ENCODE measurements at places on chromosomes 1 and 21. TPM values are rescaled to one million over a fixed set of nuclear protein-coding genes. Genes with fewer than 3 reads are reported as not detected.

Gene RHD
- not detected for total RNA-seq

Gene GABRD
- total RNA-seq: 0.49 TPM

DNA sequence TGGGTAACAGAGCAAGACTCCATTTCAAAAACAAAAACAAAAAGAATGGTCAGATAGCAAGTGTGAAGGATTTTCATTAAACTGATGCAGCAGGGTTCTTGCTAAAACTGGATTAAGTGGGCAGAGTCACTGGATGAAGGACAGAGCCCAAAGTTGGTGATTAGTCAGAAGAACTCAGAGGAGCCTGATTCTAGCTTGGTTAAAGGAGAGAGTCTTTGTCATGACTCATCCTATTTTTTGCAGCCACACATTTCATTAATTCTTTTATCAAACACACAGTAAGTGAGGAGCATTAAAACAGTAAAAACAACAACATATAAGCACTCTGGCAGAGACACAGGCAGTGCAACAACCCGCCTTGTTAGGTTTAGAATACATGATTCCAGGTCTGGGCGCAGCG is 56.0 kb upstream of the EDARADD start:
- H3K4me1 ChIP-seq: no peaks in the 10 kb centered on the region
- H3K36me3 ChIP-seq: no peaks in the 10 kb centered on the region
- DNase-seq: no peak

DNA sequence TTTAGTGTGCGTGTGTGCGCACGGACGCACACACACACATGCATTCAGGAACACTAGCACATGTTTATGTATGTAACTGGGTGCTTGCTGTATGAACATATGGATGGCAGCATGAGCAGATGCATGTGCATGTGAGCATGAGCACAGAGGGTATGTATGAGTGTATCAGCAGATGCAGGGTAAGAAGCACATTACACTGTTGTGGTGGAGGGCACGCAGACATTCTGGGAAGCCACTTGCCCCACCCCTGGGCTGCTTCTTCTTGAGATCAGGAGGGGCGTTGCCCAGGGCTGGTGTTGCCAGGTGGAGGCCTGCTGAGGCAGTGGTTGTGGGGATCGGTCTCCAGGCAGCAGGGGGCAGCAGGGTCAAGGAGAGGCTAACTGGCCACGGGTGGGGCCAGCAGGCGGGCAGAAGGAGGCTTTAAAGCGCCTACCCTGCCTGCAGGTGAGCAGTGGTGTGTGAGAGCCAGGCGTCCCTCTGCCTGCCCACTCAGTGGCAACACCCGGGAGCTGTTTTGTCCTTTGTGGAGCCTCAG is 3.9 kb upstream of the P3R3URF start:
- DNase-seq: peak; percentile 75
- H3K27ac ChIP-seq: no peak overlapping the region
- H3K27me3 ChIP-seq: no peaks in the 10 kb centered on the region
- H3K36me3 ChIP-seq: no peaks in the 10 kb centered on the region

DNA sequence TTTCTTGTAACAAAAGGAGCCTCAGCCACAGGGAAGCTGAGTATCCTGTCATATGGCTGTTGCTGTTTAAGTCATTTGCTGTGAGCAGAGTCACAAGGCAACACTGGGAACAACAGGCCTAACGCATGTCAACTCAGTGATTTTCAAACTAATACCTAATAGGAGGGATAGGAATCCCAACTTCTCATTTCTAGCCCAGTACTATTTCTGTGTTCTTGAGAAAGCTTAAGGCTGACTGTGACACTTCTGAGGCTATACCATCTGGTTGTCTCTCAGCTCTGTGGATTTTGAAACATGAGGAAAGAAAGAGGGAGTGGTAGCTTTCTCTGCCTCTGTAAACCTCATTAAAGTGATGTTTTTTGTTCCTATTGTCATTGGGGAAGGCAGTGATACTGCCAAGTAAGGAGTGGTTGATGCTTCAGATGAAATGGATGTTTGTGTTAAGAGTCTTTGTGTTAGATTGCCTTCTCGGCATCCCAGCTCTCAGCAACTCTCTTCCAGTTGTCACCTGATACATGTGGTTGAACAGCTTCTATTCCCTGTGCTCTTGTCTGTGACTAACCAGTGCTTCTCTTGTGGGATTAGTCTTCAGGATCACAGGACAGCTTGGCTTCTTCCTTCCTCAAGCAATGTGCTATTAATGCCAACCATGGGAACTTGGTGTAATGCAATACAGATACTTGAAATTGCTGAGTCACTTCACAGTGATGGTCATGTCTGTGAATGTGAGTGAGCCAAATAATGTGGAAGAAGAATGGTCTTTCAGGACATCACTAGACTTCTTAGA is 166.8 kb upstream of the IVNS1ABP start:
- no peak overlapping the region for H3K4me3 ChIP-seq
- no peak overlapping the region for H3K27ac ChIP-seq
- H3K27me3 ChIP-seq: no peaks in the 10 kb centered on the region
- H3K36me3 ChIP-seq: no peaks in the 10 kb centered on the region
- no peak for DNase-seq

DNA sequence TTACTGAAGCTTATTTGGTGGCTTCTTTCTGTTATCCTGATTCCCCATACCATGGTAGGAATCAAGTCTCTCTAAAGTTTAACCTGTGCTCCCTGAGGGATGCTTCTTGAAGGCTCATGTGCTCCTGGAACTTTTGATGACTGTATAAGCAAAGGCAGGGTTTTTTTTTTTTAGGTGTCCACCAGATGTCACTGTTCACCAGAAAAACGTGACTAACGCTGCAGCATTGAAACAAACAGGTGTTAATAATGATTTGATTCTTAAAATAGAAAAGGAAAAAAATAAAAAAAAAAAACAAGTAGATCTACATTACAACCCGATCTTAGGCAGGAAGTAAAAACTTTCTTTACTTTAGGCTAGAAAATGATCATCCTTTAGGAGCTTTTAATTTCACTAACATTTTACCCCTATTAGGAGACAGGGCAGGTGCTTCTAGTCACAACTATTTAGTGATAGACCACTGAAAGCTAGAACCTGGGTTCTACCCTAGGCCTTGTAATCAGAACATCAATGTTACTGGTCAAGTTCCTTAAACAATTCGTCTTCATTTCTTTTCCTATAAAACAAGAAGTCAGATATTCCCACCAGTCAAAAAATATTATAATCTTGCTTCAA is 223.0 kb downstream of the PLA2G4A start:
- no peaks in the 10 kb centered on the region for H3K4me1 ChIP-seq
- H3K27ac ChIP-seq: no peak overlapping the region
- no peaks in the 10 kb centered on the region for H3K27me3 ChIP-seq
- no peak overlapping the region for H3K4me3 ChIP-seq
- no peak for DNase-seq

- H3K4me3 ChIP-seq: no peak overlapping the region
- H3K27me3 ChIP-seq: no peaks in the 10 kb centered on the region
- H3K36me3 ChIP-seq: no peaks in the 10 kb centered on the region
- no peak overlapping the region for H3K27ac ChIP-seq
- H3K4me1 ChIP-seq: no peaks in the 10 kb centered on the region
Observed at GRCh38 chr1:157978586-157979403, 14.7 kb upstream of the KIRREL1 start.

DNA sequence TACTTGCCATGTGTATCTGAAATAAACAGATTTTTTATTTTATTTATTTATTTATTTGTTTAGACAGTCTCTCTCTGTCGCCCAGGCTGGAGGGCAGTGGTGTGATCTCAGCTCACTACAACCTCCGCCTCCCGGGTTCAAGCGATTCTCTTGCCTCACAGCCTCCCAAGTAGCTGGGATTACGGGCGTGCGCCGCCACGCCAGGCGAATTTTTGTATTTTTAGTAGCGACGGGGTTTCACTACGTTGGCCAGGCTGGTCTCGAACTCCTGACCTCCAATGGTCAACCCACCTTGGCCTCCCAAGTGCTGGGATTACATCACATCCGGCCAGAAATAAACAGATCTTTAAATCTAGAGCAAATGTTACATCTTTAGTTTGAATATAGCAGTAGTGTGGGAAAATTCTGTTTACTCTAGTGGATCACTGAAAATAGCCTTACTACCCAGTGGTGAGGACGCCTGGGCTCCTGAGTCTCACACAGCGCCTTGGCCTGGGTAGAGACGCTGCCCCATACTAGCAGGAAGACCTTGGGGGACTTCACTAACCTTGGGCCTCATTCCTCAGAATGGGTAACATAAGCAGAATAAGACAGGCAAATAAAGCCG is 709 bp downstream of the GART start:
- no peaks in the 10 kb centered on the region for H3K36me3 ChIP-seq
- H3K27ac ChIP-seq: peak overlapping the region; percentile 2
- no peak for DNase-seq
- peak overlapping the region; percentile 48 for H3K4me3 ChIP-seq

DNA sequence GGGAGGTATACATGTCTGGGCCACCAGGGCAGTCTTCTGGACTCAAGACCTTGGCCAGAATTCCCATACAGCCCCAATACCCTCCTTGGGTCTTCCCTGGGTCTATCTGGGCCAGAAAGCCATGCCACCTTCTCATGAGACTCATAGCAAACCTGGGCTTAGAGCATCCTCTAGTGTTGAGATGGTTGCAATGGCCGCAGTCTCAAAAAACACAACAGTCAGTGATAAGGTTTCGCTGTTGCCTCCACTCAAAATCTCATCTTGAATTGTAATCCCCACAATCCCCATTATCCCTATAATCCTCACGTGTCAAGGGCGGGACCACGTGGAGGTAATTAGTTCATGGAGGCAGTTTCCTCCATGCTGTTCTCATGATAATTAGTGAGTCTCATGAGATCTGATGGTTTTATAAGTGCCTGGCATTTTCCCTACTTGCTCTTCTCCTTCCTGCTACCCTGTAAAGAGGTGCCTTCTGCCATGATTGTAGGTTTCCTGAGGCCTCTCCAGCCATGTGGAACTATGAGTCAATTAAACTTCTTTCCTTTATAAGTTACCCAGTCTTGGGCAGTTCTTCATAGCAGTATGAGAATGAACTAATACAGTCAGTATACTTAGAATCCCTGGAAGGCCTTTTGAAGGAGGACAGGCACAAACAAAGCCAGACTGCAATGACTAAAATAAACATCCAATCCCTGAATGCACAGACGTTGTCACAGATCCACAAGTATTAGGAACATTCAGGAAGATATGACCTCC is 77.0 kb downstream of the CTH start:
- no peaks in the 10 kb centered on the region for H3K4me1 ChIP-seq
- no peaks in the 10 kb centered on the region for H3K36me3 ChIP-seq
- no peak overlapping the region for H3K27ac ChIP-seq

DNA sequence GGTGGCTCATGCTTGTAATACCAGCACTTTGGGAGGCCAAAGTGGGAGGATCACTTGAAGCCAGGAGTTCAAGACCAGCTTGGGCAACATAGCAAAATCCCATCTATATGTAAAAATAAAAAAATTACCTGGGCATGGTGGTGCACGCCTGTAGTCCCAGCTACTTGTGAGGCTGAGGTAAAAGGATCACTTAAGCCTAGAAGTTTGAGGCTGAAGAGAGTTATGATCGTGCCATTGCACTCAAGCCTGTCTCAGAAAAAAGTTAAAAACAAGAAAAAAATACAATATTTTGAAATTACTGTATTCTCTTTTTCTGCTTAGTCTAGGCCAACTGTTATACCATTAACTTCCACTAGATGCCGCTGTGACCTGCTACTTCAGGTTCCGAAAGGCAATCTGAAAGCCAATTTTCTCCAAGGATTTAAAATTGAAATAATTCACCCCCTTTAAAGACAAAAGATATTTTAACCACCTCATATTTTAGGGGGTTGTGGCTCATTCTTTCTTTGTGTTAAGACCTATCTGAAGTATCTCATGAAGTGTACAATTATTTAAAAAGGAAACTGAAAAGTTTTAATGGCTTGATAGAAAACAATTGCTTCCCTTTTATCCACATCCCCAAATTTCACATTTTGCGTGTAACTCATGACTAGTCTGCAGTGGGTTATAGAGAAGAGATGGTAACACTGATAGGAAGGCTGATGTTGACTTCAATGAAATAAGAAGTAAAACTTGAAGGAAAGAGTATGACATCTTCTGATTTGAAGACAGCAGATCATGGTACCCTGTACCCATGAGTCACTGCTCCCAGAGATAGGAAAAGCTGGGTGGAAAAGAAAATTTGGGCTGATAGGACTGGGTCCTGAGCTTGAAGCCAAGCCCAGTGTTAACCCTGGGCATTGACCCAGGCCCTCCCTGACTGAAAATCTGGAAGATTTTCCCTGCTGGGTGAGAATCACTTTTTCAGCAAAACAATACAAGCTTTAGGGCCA is 24.4 kb upstream of the CLDN14 start:
- no peaks in the 10 kb centered on the region for H3K4me1 ChIP-seq
- no peaks in the 10 kb centered on the region for H3K36me3 ChIP-seq
- no peaks in the 10 kb centered on the region for H3K27me3 ChIP-seq
- H3K4me3 ChIP-seq: no peak overlapping the region
- no peak for DNase-seq

- H3K4me3 ChIP-seq: no peak overlapping the region
- no peaks in the 10 kb centered on the region for H3K36me3 ChIP-seq
- peak overlapping the region; percentile 51 for H3K27ac ChIP-seq
Observed at GRCh38 chr1:203534526-203534925, 40.6 kb downstream of the OPTC start.

- no peaks in the 10 kb centered on the region for H3K36me3 ChIP-seq
- no peak overlapping the region for H3K4me3 ChIP-seq
- H3K27ac ChIP-seq: peak overlapping the region; percentile 92
- no peak for DNase-seq
- peaks cover 3% of the 10 kb centered on the region for H3K4me1 ChIP-seq
- H3K27me3 ChIP-seq: no peaks in the 10 kb centered on the region
Observed at GRCh38 chr1:68142461-68142860, 89.9 kb downstream of the WLS start.

DNA sequence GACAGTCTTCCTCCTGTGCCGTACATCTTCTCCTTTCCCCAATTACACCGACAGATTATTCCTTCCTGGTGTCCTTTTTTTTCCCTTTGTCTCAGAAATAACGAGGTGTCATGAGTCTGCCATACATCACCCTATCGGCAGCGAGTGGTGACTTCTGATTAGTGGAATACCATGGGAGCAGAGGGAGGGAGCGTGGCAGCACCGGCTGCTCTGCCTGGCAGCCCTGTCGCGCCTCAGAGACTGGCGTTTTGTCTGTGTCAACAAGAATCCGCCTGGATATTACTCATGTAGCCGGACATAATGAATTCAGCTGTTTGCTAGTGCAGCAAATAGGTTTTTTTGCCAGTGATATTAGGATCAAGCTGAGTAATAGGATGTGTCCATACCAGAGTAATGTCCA is 51.8 kb downstream of the UTP25 start:
- H3K4me3 ChIP-seq: no peak overlapping the region
- H3K27ac ChIP-seq: no peak overlapping the region
- no peak for DNase-seq
- H3K4me1 ChIP-seq: no peaks in the 10 kb centered on the region
- H3K36me3 ChIP-seq: no peaks in the 10 kb centered on the region

- no peaks in the 10 kb centered on the region for H3K4me1 ChIP-seq
- DNase-seq: no peak
- no peak overlapping the region for H3K27ac ChIP-seq
Observed at GRCh38 chr1:116224111-116224510, 112.9 kb downstream of the MAB21L3 start.

- no peaks in the 10 kb centered on the region for H3K36me3 ChIP-seq
- H3K27me3 ChIP-seq: no peaks in the 10 kb centered on the region
- DNase-seq: no peak
Observed at GRCh38 chr1:5508669-5509330, 483.4 kb downstream of the NPHP4 start.

All from aorta (tissue), 5 donors.